ENCODE measurements at places on chromosomes 3 and 15.
A peak's percentile ranks its signal among the peaks of the same experiment; 100 is the strongest.

DNA sequence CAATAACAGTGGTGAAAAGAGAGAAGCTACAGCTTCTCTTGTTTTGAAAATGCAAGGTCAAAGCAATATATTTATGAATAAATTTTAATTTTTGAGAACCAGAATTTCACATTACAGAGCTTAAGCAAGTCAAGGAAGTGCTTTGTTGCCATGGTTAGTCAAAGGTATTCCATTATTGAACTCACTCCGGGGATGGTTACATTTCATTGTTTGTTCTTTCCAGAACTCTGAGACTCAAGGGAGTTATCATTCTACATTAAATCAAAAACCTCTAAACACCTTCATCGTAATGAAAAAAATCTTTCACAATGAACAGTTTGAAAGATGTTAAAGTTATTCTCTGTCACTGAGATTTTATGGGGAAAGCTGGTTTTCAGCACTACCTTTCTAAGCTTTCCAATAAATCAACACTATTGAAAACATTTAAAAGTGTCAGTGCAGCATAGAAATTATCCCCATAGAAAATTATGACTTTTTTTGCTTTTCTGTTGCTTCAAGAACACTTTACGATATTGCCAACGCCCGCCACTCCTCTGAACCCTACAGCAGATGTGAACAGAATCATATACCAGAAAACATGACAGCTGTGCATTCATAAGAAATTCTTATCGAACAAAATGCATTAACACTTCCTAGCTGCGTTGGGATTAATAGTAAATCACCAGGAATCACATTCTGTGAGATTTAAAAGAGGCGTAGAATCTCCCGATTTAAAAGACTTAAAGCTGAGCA is 83.0 kb downstream of the OTOL1 start:
- no peak for DNase-seq

GRCh38 chr3:27095553-27096222 is 273.5 kb downstream of the NEK10 start:
- DNase-seq = no peak

DNA sequence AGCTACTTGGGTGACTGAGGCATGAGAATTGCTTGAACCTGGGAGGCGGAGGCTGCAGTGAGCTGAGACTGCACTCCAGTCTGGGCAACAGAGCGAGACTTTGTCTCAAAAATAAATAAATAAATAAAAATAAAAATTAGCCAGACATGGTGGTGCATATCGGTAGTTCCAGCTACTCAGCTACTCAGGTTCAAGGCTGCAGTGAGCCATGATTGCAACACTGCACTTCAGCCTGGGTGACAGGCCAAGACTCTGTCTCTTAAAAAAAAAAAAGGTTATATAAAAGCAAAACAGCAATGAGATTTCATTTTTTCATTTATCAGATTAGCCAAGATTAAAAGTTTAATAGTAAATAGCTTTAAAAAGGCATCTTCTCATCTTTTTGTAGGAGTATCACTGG is 2.9 kb downstream of the TGM4 start:
- DNase-seq = no peak

DNA sequence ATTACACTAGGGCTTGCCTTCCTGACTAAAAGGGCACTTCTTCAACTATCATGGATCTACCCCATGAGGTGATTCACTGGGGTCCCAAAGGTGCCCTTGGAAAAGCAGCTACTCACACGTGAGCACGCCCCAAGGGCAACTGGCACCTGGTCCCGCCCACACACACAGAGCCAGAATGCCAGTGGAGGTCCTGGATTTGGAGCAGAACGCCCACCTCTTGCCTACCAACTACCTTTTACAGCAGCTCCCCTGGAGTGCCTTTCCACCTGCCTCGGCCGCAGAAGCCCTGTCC is 1.8 kb upstream of the CTDSPL start:
- peak; percentile 12 for DNase-seq

DNA sequence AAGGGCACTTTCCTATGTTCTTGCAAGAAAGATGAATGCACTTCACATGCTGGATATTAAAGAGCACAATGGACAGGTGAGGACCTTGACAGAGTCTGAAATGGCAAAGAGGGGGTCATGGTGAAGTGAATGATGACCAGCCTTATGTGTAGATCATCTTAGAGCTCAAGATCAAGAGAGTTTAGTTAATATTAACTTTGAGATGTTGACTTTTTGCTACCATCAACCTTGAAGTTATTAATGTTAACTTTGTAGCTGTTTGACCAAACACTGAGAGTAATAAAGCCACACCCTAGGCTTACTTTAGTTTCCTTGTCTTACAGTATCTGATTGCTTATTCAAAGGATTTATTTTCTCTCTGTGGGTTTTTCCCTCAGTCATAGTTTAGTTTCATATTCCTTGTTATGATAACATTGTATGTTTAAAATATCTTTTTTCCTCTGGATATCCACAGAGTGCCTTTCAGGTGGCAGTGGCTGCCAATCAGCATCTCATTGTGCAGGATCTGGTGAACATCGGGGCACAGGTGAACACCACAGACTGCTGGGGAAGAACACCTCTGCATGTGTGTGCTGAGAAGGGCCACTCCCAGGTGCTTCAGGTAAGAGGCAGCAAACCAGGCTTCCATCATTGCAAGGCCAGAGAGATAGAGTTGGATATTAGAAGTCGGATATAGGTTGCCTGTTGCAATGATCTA is 5.4 kb downstream of the NFKBIZ start:
- DNase-seq = no peak

GRCh38 chr3:135056084-135056730 is 261.1 kb downstream of the EPHB1 start:
- DNase-seq = no peak

DNA sequence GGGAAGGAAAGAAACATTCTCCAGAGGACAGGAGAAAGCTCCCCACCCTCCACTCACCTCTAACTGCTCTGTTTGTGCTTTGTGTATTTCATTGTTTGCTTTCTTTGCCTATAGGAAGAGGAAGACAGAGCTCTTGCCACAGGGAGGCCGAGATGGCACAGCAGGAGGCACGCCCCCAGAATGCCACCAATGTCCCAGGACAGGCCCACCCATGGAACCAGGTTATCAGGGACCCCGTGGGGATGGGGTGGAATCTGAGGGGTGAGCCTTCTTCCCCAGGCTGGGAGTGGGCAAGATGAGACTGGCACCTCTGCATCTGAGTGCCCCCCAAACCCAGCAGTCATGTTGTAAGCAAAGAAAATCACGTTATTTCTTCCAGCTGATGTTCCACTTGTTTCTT is 155.8 kb downstream of the TBC1D2B start:
- no peak for DNase-seq

All from stimulated activated CD4-positive, alpha-beta T cell treated with anti-CD3 and anti-CD28 coated beads, Interleukin-1b, Interleukin-23, amount 100 ng/mL, for 48 hours (primary cell).